ENCODE measurements at places on chromosomes 11 and 22. TPM values are rescaled to one million over a fixed set of nuclear protein-coding genes. Genes with fewer than 3 reads are reported as not detected.

The KCNJ11 gene
- not detected for total RNA-seq

- DNase-seq = peak; percentile 22
These were observed 33.9 kb downstream of the PRDM11 start for GRCh38 chr11:45180179-45180847.

The CCDC116 gene
- 0.54 TPM for total RNA-seq

DNA sequence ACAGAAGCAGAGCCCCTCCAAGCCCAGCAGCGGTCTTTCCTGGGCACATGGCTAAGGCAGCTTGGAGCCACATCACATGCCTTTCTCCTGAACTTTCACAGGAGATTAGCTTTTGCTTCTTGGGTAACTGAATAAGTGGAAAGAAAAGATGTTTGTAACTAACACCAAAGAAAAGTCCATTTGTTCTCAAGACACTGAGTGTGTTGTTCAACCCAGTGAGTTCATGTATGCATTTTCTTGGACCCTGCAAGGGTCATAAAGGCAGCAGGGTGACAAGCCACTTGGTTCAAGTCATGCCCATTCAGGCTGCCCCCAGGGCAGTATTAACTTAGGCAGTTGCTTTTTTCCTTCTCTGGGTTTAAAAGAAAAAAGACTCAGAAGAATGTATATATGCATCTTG is 203.4 kb downstream of the FAM76B start:
- no peak for DNase-seq

The MRGPRX3 gene
- total RNA-seq = not detected

DNA sequence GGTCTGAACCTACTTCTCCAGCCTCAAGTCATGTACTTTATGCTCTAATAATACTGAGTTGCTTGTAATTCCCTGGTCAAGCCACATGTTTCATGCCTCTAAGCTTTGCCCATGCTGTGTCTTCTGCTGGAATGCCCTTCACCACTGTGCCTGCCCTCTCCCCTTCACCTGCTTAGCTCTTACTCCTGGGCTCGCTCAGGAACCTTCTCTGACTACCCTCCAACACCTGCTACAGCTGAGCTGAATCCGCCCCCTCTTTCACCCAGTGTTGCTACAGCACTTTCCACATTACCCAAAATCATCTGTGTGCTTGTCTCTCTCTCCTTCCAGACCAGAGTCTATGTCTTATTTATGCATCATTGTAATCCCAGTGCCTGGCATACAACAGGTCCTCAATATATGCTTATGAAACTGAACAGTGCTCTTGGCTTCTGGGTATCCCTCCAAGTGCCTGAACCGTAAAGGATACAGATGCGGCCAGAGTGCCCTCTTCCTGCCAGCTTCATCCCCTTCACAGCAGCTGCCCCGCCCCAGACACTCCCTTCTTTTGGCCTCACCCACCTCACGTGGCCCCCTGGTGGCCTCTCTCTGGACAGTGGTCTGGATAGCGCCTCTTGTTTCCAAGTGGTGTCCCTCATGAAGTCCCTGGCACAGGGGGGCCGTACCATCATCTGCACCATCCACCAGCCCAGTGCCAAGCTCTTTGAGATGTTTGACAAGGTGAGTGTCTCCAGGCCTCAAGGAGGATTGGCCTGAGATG is 7.1 kb downstream of the ABCG4 start:
- DNase-seq = no peak

GRCh38 chr22:31952472-31952871 is 8.1 kb downstream of the YWHAH start:
- DNase-seq = no peak

DNA sequence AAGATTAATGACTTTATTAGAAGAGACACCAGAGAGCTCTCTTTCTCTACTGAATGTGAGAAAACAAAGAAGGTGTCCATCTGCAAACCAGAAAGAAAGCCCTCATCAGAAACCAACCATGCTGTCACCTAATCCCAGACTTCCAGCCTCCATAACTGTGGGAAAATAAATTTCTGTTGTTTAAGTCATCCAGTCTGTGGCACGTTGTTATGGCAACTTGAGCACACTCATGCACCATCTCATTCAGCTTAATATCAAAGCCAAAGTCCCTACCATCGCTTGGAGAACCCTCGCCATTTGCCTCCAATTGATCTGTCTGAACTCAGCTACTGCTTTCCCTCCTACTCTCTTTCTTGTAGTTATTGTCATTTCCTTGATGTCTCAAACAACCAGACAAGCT is 766.1 kb upstream of the ARHGAP42 start:
- DNase-seq = no peak

The SLC22A8 gene
- total RNA-seq = not detected

DNA sequence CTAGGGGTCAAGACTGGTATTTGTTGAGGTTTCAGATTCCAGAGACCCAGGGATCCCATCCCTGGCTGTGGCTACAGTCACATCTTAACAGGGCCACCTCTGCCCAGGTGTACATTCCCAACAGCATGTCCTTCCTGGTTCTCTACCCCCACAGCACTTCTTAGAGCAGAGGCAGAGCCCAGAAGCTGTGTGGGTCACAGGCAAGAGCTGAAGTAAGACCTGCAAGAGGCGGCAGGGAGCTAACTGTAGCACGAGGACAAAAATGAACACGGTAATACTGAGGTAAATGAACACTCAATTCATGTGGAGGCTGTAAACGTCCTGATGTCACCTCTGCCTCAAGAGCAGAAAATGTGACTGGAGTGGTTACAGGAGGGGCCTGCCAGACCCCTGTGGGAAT is 21.7 kb upstream of the RAPSN start:
- DNase-seq = no peak

The RFPL2 gene
- total RNA-seq = 0.29 TPM

DNA sequence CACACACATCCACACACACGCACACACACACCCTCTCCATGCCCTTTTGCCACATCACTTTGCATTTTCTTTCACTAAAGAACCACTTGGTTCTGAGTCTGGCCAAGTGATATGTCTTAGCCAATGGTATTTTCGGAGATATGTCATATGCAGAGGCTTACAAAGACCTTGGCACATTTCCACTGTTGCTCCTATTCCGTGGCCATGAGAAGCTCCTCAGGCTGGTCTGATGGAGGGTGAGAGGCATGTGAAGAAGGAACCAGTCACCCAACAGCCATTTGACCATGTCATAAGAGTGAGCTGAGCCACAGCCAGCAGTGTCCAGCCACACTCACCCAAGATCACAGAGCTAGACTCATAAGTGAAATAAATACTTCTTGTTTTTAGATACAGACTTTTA is 212.6 kb upstream of the NAV2 start:
- DNase-seq = no peak

DNA sequence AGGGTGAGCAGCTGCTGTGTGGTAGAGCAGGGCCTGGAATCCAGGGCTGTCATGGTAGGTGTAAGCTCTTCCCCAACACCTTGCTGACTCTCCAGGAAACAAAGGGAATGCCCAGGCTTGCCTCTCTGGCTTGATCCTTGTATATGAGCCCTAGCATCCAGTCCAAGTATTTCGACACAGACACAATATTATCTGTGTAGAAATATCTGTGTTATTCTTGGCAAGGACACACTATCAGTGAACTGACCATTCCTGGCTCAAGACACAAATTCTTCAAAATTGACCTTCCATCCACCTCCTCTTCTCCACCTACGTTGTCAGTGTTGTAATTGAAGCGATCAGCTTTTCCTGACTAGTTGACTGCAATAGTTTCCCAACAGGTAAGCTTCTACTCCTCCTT is 312.0 kb upstream of the NARS2 start:
- no peak for DNase-seq

DNA sequence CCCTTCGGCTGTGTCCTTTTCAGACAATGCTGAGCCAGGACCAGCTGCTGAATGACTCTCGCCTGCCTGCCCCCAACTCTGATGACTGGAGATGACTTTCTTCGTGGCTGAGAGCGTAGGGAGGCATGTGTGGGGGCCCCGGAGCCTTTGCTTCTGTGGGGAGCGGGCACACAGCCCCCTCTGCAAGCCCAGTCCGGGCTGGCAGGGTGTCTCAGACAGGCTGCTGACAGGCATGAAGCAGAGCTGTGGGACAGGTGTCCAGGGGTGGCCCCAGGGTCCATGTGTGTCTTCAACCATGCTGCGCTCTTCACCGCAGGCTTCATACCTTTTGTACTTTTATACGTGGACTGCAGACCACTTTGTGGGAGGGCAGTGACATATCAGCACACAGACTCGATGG is 16.6 kb downstream of the CYB5R2 start:
- DNase-seq = no peak

The TSGA10IP gene
- total RNA-seq = not detected

DNA sequence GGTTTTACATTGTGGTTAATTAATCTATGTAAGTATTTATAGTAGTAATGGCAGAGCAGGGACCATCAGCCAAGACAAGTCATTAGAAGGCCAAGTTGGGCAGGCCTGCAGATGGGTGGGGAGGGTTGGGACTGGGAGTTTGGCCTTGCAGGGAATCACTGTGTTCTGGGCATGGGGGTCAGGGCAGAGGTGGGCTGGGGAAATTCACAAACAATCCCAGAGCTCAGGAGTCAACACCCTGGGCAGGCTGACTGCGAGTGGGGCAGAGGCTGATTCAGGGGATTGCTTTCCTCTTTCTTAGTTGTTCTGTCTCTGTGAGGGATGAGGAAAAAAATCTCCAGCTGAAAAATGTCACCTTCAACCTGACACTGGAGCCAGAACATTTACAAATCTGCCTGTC is 322.5 kb downstream of the NTM start:
- DNase-seq = no peak

The APIP gene
- 30.1 TPM for total RNA-seq

GRCh38 chr11:57639321-57640067 is 10.2 kb downstream of the YPEL4 start:
- DNase-seq = no peak

Data from activated naive CD4-positive, alpha-beta T cell treated with anti-CD3 and anti-CD28 coated beads, Interleukin-2, amount 50 U/mL, for 72 hours (primary cell).